ENCODE measurements at places on chromosomes 4 and X.

DNA sequence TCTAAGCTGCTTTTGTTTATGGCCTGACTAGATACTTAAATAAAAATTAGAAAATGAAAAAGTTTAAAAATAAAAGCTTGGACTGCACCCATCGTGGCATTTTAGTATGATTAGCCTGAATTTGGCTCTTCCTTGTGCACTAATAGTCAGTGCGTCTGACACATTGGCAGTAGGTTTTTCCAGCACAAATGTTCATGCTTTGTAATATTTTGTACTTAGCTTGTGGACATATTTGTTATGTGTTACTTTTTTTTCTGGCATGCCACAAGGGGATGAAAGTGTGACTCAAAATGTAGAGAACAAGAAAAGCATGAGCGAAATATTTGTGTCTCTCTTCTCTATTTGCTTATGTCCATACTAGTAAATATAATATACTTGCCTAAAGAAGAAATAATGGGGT, 359.3 kb downstream of the ADGRL3 start:
- no peak for DNase-seq

GRCh38 chr4:182585321-182585720, 331.9 kb downstream of the DCTD start:
- DNase-seq: no peak

DNA sequence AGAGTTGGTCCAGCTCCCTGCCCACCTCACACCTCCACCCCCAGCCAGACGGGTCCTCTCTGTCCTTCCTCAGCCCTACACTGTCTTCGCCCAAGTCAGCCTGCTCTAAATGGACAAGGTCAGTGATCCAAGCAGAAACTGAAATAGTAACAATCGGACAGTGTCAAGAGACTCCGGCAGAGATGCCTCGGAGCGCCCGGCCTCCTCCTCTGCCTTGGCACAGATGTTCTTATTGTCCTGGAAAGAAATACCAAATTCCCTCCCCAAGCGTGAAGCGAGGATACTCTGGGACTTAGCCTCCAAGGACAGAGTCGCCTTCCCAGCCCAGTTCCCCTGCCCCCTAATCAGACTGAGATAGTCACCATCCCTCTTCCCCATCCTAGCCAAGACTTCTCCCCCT, 28.5 kb downstream of the UTP14A start:
- DNase-seq: no peak

DNA sequence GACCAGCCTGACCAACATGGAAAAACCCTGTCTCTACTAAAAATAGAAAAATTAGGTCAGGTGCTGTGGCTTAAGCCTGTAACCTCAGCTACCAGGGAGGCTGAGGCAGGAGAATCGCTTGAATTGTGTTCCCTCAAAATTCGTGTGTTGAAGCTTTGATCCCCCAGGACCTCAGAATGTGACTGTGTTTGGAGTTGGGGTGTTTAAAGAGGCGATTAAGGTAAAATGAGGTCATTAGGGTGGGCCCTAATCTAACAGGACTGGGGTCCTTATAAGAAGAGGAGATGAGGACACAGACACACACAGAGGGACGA, 23.6 kb downstream of the SLC25A6 start:
- no peak for DNase-seq

- no peak for DNase-seq
These were observed 9.2 kb upstream of the ANXA3 start for GRCh38 chr4:78542373-78542772.

DNA sequence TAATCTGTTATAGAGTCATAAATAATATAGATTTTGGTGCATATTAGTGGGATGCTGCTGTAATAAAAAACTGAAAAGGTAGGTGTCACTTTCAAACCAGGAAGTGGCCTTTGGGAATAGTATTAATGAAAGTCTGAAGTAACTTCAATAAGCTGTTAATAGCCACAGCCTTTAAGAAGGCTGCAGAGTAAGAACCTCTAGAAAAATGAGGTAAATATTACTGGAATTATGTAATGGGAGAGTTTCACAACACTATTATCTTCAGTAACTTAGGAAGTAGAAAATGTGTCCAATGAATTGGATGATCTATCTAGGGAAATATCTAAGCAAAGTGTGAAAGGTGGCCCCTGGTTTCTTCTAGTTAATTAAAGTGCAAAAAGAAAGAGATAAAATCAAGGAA, 104.7 kb downstream of the NCAPG start:
- DNase-seq: no peak

DNA sequence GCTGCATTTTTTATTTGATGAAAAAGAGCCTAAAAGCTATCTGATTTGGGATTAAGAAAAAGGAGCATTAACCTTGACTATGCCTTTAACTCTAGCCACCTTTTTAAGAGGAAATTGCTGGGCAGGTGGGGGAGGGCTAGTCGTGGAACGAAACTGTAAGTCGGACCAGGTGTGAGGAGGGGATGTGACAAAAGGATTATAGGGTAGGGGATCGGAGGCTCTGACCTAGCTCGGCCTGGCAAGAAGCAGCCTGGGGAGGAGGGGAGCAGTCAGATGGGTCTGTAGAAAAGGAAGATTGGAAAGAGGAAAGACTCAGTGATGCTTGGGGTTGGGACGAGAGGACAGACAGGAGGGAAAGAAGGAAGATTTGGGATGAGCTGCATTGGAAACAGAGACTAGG, 21.1 kb upstream of the SPCS3 start:
- peak; percentile 42 for DNase-seq

DNA sequence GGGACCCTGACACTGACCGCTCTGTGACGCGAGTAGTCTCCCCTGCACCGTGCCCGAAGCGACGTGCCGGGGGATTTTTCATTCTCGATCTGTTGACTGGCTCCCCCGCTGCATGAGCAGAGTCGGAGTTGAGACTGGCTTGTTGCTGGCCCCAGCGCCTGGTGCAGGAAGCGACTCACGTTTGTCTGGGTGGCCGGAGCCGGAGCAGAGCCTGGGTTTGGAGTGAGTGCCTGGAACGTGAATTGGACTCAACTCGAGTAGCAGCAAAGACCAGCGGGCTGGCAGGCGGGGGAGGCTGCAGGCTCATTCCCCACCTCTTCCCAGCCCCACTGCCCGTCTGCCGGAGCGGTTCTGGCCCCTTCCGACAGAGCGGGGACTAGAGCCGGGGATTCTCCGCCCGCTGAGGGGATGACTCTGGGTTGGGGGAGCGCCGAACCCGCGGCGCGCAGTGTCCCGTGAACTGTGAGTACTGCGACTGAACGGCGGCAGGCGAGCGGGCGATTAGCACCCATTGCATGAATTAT, 554 bp downstream of the PCDH7 start:
- no peak for DNase-seq

GRCh38 chr4:146478009-146478408, 43.7 kb downstream of the SLC10A7 start:
- no peak for DNase-seq

GRCh38 chr4:7431696-7432530, 2.8 kb downstream of the PSAPL1 start:
- no peak for DNase-seq

DNA sequence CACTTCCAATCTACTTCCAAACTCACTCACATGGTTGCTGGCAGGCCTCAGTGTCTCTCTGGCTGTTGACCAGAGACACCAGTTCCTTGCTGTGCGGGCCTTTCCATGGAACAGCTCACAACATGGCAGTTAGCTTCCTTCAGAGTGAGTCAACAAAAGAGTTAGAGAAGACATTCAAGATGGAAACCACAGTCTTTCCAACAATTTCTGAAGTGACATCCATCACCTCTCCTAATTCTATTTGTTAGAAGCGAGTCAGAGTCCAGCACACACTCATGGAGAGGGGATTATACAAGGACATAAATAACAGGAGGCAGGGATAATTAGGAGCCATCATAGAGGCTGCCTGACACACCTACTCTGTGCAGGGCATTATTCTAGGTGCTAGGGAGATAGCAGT, 62.5 kb upstream of the TMEM164 start:
- DNase-seq: no peak

DNA sequence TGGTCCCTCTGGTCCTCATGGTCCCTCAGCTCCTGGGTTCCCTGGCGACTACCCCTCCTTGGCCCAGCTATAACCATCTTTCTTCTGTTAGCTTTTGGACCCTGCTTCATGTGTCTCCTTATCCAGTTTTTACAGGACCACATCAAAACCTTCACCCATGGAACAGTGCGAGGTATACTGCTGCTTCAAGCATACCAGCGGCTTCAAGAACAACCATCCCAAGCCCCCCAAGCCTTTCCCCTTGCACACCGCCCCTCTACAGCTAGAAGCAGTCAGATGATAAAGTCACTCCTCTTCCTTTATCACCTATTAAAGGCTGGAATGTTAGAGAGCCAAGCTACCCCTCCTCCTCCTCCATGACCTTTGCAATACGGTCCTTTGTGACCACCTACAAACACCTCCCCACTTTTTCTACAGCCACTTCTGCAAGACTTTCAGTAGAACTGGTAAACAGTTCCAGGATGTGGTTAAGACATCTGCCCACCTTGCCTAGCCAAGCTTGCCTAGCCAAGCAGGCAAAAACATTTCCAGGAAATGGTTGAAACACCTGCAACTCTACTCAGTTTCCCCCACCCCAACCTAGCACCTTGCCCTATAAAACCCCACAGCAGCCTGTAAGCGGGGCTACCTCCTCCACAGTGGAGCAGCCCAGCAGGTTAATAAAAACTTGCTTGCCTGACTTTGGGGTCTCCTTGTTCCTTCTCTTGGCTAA, 125.7 kb downstream of the ZC4H2 start:
- DNase-seq: peak; percentile 74

- no peak for DNase-seq
These were observed 184.1 kb downstream of the CBR4 start for GRCh38 chr4:168825975-168826374.

- DNase-seq: no peak
These were observed 263.7 kb upstream of the ETNPPL start for GRCh38 chr4:109026588-109026987.

Measured in MM.1S (cell line).